ENCODE measurements at places on chromosomes 7 and 10. TPM values are rescaled to one million over a fixed set of nuclear protein-coding genes. Genes with fewer than 3 reads are reported as not detected.

The ABCF2 gene
- 55.6 TPM for total RNA-seq

The RASSF4 gene
- total RNA-seq, result 9.6 TPM

DNA sequence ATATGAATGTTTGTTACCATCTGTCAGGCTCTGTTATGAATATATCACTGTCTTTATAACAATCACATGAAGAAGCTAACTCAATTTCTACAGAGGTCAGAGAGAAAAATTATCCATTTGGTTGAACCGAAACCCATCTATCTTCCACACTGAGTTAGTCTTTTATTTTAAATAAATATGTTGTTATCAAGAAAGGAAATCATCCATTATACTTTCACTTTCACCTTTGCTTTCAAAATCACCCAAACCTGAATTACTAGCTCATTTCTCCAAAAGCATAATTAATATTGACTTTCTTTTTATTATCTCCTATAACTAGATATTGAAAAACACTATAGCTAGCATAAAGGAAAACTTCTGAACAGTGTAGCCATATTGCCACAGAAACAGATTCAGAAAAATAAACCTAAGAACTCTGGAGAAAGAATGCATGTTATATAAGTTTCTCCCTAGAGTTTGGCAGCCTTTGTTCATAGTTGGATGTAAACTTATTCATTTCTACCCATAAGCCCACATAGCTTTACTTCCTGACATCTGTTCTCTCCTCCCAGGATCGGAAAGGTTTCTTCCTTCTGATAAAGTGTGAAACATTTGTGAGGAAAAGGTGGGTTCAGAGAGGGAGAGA is 66.0 kb downstream of the NPSR1 start:
- no peak for DNase-seq

The MSMB gene
- total RNA-seq, result not detected

DNA sequence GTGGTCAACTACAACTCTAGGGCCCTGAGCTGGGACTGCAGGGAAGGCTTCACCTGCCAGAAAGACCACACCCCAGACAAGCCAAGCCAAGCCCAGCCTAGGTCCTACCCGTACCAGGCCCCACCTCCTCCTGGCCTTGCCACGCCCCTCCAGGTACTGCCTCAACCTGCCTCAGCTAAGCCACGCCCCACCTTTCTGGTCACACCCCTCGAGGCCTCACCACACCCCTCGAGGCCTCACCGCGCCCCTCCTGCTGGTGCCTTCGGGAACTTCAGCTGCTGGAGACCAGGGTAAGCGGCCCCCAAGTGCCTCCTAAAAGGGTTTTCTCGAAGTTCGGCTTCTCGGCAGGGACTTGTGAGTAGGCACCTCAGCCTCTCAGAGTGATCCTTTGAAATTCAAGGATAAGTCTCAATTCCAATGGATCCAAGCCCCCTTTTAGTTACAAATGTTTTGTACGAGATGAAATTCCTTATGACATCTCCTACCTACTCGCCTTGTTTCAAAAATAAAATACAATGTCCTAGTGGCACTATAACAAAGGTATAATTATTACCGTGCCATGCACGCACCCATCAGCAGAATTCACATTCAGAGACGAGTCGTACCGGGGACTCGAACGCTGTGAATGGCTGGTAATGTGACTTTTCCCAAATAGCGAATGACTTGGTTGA is 171.2 kb downstream of the ARHGAP21 start:
- DNase-seq, result no peak

DNA sequence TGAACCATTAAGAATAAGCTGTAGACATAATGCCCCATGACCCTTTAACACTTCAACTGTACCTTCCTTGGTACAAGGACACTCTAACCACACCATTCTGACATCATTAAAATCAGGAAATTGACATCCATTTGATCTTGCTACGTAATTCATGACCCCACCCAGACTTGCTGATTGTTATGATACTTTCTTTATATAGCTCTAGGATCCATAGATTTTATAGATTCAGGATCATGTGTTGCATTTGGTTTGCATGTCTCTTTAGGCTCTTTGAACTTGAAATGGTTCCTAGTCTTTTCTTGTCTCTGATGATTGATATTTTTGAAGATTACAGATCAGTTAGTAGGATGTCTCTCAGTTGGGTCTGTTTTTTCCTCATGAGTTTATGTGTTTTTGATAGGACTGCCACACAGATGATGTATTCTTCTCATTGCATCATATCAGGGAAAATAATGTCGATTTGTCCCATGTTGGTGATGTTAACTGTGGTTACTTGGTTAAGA is 13.5 kb downstream of the CCM2 start:
- DNase-seq, result no peak

The DRGX gene
- total RNA-seq, result not detected

- DNase-seq, result no peak
Observed at GRCh38 chr7:148026713-148027112, 563.9 kb upstream of the C7orf33 start.
